ENCODE measurements at places on chromosomes 2 and 18. TPM values are rescaled to one million over a fixed set of nuclear protein-coding genes. Genes with fewer than 3 reads are reported as not detected.

Gene OSR1
- total RNA-seq, result 8.6 TPM

Gene CBLN2
- total RNA-seq, result 0.18 TPM

Gene STK36
- 11.2 TPM for total RNA-seq

Gene ERBB4
- 33.4 TPM for total RNA-seq

Gene NIFK
- total RNA-seq, result 25.3 TPM

Gene MFF
- total RNA-seq, result 84.0 TPM

Gene MTA3
- 24.8 TPM for total RNA-seq

Gene MROH2A
- total RNA-seq, result not detected

Gene NEB
- total RNA-seq, result 31.5 TPM

Gene REG1A
- total RNA-seq, result not detected

Gene COL3A1
- total RNA-seq, result 242 TPM

Gene SLC11A1
- 19.5 TPM for total RNA-seq

Gene EIF4E2
- 44.0 TPM for total RNA-seq

Gene SRD5A2
- not detected for total RNA-seq

Gene IL36B
- not detected for total RNA-seq

Gene VWA3B
- total RNA-seq, result 0.15 TPM

DNA sequence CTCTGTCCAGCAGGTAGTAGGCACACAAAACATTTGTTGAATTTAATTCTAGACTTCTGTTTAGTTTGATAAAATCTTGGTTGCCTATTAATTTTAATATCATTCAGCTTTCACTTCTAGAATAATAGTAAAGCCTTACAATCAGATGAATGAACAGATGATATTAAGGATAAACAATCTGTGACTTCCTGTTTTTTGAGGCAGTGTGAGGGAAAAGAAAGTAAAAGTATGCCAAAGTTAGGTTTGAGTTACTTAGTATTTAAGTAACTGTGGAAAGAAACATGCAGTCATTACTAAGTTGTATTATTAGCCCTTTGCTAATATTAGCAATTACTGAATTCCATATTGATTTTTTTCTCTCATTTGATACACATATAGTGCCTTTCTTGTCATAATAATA is 31.5 kb downstream of the EPB41L5 start:
- no peak for DNase-seq

DNA sequence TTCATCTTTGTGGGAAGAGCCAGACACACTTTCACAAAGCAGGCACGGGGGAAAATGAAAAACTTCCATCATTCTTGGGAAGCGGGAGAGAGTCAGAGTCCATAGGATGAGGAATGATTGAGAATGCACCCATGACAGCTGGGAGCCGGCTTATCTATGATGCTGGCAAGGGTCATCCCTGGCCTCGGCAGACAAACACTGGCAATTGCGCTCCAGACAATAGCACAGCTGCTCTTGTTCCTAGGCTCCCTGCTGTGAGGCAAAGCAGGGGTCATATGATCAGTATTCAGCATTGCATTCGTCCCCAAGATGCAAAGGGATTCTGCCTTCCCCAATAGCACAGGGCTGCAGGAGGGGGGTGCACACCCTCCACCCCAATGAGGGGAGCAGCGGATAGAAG is 33.0 kb downstream of the CYRIA start:
- no peak for DNase-seq

GRCh38 chr2:201320701-201321100 is 36.4 kb downstream of the FLACC1 start:
- DNase-seq, result no peak

- no peak for DNase-seq
Measured at GRCh38 chr2:216328347-216328746, 43.9 kb downstream of the MARCHF4 start.

DNA sequence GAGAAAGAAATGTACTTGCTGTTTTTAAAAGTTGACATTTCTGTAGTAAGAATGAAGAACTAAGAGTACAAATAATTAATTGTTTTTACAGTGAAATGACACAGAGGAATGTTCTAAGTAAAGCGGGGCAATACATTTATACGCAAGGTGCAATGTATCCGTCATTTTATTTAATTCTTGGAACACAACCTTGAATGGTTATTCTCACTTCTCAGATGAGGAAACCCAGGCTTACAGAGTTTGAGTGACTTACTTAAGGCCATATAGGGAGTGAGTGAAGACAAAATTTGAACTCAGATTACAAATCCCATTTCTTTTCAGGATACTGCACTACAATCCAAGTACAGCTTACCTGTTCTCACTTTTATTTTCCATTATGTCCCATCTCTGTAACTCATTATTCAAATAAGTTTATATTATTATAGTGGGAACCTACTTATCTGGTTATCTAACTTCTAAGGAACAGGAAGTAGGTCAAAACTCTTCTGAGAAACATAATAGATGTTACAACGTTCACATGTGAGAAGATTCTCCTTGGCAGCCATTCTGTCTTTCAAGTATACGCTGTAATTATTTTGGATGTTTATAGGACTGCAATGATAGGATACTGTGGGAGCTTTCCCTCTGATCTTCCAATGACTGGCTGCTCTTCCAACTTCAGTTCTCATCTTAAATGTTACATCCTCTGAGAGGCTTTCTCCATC is 12.3 kb upstream of the STK17B start:
- no peak for DNase-seq

GRCh38 chr2:238166391-238167343 is 7.9 kb downstream of the ERFE start:
- peak; percentile 52 for DNase-seq

- no peak for DNase-seq
Measured at GRCh38 chr18:36843784-36844183, 14.9 kb downstream of the KIAA1328 start.

- peak; percentile 38 for DNase-seq
Measured at GRCh38 chr18:6219116-6219717, 195.5 kb downstream of the L3MBTL4 start.

GRCh38 chr2:23788100-23788499 is 138.8 kb downstream of the ATAD2B start:
- no peak for DNase-seq

DNA sequence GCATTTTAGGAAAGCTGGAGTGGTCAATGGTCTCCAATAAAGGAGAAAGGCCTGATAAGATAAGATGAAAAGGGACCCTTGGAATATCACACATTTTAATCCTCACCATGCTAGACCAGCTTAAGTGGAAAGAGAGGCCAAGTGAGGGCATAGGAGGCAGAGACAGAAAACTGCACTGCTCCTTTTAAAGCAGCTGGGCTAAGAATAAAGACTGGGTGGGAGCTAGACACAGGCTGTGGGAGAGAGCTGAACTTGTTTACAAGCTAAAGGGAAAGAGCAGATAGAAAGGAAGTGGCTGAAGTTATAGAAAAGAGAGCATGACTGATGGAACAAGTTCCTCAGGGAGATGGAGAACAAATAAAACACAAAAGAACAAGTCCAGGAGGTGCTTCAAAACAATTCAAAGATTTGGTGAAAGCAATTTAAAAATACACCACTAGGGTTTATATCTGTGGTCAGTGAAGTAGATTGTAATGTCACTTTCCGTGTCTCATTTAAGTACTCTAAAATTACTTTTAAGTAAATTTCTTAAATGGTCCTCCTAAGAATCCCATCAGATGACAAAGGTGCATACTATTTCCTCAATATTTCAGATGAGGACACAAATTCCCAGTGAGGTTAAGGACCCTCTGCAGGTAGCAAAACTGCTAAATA is 7.5 kb downstream of the COL5A2 start:
- DNase-seq, result no peak

- no peak for DNase-seq
Measured at GRCh38 chr2:226410247-226410835, 389.3 kb downstream of the IRS1 start.

DNA sequence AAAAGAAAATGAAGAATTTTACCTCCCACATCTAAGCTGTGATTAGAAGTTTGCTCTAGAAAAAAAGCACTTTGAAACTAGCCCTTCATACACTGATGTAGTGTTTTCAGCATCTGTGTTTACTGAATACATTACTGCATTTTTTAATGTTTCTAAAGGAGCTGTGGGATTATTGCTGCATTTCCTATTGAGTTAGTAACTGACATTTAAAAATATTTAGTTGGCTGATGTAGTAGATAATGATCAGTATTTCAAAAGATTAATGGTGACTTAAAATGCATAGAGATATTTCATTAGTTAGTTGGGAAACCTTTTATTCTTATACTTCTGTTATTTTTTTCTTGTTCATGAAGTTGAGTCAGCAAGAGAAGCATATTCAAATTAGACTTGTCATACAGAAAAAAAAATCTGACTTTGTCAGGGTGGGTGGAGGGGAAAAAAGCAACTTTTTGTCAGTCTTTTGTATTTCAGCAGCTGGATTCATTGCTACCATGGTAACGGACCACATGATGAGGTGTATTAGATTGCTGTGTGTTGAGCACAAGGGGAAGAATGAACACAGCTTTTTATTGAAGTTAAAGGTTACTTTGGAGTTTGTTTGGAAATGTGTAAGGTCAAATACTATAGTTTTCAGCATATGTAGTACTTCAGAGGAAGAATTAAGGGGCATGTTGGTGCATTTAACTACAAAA is at the start of gene DTNA:
TSS of gene DTNA (plus strand) at position 549 of the 692 bp plus-strand sequence. CDS start 45,679 bp downstream, outside the sequence.
- no peak for DNase-seq

- DNase-seq, result peak; percentile 24
Measured at GRCh38 chr18:63451799-63452660, 24.7 kb upstream of the SERPINB5 start.

DNA sequence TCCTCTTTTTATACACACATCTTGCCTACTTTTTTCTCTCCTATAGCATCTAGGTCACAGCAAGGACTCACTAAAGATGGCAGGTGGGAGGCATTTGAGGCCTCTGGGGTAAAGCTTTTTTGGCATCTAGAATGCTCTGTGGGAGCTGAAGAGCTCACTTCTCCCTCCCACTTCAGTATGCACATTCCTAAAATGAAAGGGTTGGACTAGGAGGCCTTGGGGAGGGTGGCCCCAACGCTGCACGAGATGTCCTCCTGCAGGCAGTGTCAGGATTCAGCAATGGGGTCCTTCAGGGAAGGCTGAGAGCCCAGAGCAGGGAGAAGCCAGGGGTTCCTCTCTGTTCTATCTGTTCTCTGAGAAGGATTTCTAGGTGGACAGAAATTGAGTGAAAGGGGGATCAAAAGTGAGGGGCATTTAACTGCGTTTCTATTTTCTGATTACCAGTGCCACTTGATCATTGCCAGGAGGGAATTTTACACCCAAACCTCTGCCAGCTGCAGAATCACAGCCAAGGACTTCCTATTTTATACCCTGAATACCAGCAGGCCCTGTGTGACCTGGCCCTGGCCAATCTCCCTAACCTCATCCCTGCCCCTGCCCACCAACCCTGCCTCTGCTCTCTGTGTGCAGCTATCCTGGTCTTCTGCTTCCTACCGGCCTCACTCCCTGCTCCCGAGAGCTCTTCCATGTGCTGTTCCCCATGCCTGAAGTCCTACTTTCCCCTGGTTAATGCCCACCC is 186.2 kb downstream of the CYP26B1 start:
- no peak for DNase-seq

- no peak for DNase-seq
Measured at GRCh38 chr2:38267270-38267925, 109.7 kb downstream of the ATL2 start.

DNA sequence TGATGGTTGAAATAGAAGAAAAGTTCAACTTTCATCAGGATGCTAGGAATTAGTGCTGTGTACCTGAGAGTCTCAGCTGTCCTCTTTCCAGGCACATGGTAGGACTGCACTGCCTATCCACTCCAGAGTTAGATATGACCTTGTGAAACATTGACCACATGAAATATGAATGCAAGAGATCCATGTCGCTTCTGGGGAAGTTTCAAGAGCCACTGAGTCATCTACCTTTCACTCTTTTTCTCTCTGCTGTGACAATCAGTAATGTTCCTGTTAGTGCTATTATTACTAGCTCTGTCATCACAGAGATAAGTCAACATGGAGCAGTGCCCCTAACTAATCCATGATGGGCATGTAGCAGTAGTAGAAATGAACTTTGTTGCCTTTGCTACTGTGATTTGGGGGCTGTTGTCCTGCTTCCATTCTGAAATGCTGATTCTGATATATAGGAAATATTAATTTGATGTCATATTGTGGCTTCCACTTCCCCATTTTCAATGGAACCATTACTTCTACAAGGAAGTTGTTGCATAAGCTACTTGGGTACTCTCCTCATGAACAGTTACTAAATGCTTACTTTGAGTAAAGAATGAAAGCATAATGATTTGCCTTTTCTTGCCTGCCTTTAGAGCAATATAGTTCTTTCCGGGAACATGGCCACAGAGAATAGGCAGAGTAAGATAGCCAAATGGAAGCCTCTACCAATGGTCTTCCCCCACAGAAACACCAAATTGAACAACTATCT is 192.8 kb upstream of the ZNF521 start:
- no peak for DNase-seq

DNA sequence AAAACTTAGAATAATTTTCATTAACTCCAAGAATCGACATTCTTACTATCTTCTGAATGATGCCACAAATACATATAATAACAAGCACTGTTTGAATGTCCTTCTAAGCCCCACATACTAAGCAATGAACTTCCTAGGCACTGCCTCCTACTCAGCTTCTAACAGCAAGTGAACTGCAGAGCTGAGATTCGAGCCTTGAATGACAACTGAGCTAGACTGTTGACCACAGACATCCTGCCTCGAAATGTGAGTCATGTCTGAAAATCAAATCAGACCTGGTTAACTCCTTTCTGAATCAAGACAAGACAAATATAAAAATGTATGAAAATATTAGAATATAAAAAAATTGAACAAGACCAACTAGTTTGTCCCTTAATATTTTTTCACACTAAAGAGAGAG is 108.1 kb downstream of the MYT1L start:
- no peak for DNase-seq

DNA sequence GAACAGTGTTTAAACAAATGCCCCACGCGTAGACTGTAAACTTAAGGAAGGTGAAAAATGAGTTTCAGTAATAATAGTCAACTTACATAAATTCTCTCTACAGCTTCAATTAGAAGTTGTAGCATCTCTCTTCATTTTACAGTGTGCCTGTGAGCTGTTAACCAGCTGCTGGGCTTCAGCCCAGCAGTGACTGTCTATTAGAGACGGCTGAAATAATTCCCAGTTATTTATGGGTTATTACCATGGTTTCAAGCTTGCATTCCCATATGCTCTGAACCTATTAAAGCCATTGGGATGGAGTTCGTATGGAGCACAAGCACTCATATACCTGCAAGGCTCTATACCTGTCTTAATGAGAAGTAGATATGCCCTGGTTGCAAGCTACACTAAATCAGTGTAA is 501.1 kb downstream of the CNTNAP5 start:
- no peak for DNase-seq

GRCh38 chr2:42764096-42764495 is at the start of gene OXER1:
Gene OXER1, minus strand, starts transcription at chr2:42764135. Its CDS starts 73 bp downstream, at chr2:42764062.
- no peak for DNase-seq

GRCh38 chr2:181857483-181857882 is 34.0 kb upstream of the ITPRID2 start:
- DNase-seq, result no peak

GRCh38 chr2:195574312-195574711 is 82.7 kb upstream of the SLC39A10 start:
- DNase-seq, result no peak

- no peak for DNase-seq
Measured at GRCh38 chr18:55732227-55733106, 144.5 kb upstream of the TCF4 start.

DNA sequence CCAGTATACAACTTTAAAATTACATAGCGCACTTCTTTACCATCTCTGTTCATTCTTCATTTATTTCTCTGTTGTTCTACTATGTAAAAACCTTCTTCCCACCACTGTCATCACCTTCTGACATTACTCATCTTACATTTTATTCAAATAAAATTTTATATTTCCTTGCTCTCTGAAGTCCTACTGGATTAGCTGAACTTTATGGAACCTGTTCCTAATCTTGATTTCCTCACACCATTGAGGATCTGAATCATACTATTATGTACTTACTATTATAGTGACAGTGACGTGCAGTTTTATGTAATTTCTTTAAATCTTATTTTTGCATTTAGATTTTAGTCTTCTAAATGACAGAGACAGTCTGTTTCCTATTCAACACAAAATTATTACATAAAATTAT is 98.3 kb downstream of the DYNAP start:
- DNase-seq, result no peak
